ENCODE measurements at places on chromosomes 1 and 21. TPM values are rescaled to one million over a fixed set of nuclear protein-coding genes. Genes with fewer than 3 reads are reported as not detected.

GRCh38 chr1:20339811-20340457, 49.3 kb downstream of the VWA5B1 start:
- H3K27ac ChIP-seq = no peak overlapping the region
- H3K4me3 ChIP-seq = no peak overlapping the region
- no peak for DNase-seq
- peaks cover 10% of the 10 kb centered on the region for H3K4me1 ChIP-seq
- peaks cover 12% of the 10 kb centered on the region for H3K27me3 ChIP-seq
- H3K36me3 ChIP-seq = no peaks in the 10 kb centered on the region

DNA sequence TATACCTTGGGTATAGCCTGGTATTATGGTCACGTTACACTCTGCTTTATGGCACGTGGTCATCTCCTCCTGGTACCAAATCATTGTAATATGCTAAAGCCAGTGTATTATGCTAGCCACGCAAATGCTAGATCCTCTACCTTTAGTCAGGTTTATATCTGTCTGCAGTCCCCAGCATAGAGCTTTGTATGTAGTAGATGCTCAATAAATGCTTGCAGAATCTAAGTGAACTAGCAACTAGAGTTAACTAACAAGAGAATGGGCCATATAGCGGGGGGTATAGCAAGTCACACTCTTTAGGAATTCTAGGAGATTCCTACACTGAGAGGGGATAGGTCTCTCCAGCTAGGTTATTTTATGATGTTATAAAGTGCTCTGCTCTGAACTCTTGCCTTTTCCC, 3.0 kb downstream of the MOV10 start:
- no peaks in the 10 kb centered on the region for H3K36me3 ChIP-seq
- no peaks in the 10 kb centered on the region for H3K27me3 ChIP-seq
- H3K4me3 ChIP-seq = no peak overlapping the region
- peaks cover 25% of the 10 kb centered on the region for H3K4me1 ChIP-seq

DNA sequence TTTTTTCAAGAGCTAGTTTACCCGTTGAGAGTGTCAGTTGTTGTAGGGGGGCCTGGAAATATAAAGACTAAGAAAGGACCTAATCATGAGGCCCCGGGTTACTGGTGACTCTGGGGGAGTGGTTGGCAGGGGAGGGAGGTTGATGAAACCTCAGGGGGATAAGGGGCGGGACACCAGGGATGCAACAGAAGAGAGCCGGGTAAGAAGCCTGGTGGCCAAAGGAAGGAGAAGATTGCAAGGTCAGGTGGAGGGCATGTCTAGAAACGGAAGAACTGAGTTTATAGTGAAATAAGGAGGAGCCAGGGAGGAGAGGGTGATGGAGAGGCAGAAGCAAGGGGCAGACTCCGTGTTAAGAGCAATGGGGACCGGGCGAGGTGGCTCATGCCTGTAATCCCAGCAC, 12.5 kb upstream of the SPOCD1 start:
- H3K27ac ChIP-seq = no peak overlapping the region
- H3K4me1 ChIP-seq = peaks cover 18% of the 10 kb centered on the region
- DNase-seq = no peak
- no peaks in the 10 kb centered on the region for H3K27me3 ChIP-seq
- H3K36me3 ChIP-seq = no peaks in the 10 kb centered on the region
- H3K4me3 ChIP-seq = no peak overlapping the region

GRCh38 chr1:50308878-50309277, 114.4 kb downstream of the DMRTA2 start:
- no peaks in the 10 kb centered on the region for H3K36me3 ChIP-seq
- H3K27ac ChIP-seq = no peak overlapping the region
- no peak for DNase-seq

DNA sequence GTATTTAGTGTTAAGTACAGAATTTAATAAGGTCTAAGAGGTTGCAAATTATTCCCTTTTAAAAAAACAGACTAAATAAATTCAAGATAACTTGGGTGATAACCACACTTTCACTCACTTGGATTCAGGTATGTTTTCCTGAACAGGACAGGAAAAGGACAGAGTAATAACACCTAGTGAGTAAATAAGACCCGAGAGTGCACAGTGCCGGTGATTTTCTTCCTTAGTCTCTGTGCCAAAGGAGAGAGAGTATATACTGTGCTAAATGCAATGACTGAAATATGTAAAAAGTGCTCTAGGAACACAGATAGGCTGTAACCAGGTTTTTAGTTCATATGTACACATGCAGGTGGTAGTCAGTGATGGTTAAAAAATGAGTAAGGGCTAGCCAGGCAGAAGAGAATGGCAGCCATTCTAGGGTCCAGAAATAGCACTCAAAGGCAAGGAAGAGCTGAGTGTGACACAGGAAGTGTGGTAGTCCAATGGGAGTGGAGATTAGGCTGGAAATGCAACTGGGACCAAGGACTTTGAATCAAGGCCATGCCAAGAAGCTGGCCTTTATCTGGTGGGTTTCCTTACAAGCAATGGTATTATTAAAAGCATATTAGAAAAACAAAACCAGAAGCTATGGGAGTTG, 58.1 kb downstream of the NRIP1 start:
- no peak for DNase-seq
- H3K27me3 ChIP-seq = no peaks in the 10 kb centered on the region
- no peak overlapping the region for H3K27ac ChIP-seq
- H3K4me1 ChIP-seq = peaks cover 10% of the 10 kb centered on the region
- H3K4me3 ChIP-seq = no peak overlapping the region

DNA sequence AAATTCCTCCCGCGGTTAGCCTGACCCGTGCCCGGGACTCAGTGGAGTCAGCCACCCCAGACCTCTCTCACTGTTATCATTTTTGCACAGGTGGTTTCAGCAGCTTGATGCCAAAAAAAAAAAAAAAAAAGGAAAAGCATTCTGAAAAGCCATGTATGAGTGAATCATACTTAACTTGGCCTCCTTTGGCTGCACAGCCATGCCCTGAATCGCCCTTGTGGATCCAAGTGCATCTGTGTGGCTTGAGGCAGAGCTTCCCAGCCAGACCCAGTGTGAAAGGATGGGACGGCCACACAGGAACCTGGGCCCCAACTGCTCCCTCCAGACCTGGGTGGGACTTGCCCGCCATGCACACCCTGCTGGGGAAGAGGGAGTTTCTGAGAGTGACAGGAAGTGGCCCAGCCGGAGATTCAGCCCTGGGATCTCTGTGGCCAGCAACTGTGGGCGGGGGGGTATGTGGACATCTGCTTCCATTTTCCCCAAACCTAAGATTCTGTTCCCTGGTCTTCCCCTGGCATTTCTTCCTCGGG, 8.6 kb downstream of the YBEY start:
- peaks cover 6% of the 10 kb centered on the region for H3K27me3 ChIP-seq
- H3K36me3 ChIP-seq = peaks cover 2% of the 10 kb centered on the region
- no peak overlapping the region for H3K27ac ChIP-seq
- H3K4me1 ChIP-seq = peaks cover 13% of the 10 kb centered on the region

DNA sequence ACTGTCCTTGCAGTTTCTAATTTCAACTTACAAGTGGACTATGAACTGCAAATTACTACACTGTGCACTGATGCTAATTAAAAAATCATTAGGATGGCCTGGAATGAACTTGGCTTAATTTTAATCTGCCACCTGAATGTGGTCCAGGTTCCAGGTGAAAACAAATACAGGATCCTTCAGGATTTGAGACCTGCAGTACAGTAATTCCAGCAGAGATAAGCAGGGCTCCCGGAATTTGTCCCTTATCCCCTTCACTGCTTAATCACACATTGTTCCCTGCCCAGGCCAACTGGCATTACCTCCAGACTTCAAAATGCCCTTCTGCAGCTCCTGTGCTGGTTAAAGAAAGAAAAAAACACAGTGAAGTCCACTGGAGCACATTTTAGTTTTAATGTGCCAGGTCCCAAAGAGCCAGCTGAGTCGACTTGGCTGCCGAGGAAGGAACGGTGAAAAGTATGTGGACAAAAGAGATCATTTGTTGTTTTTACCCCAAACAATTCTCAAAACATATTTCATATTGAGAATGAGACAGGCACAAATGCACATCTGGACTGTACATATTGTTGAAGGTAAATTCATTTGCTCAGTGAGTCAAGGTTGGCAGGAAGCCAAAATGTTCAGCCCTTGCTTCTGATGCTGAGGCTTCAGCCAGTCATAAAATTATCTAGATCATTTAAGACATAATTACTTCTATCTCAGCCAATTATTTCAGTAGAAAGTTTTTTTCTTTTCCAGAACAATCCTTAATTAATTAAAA, 28.3 kb downstream of the DEGS1 start:
- H3K27ac ChIP-seq = no peak overlapping the region
- no peak overlapping the region for H3K4me3 ChIP-seq
- no peaks in the 10 kb centered on the region for H3K27me3 ChIP-seq
- H3K36me3 ChIP-seq = no peaks in the 10 kb centered on the region

DNA sequence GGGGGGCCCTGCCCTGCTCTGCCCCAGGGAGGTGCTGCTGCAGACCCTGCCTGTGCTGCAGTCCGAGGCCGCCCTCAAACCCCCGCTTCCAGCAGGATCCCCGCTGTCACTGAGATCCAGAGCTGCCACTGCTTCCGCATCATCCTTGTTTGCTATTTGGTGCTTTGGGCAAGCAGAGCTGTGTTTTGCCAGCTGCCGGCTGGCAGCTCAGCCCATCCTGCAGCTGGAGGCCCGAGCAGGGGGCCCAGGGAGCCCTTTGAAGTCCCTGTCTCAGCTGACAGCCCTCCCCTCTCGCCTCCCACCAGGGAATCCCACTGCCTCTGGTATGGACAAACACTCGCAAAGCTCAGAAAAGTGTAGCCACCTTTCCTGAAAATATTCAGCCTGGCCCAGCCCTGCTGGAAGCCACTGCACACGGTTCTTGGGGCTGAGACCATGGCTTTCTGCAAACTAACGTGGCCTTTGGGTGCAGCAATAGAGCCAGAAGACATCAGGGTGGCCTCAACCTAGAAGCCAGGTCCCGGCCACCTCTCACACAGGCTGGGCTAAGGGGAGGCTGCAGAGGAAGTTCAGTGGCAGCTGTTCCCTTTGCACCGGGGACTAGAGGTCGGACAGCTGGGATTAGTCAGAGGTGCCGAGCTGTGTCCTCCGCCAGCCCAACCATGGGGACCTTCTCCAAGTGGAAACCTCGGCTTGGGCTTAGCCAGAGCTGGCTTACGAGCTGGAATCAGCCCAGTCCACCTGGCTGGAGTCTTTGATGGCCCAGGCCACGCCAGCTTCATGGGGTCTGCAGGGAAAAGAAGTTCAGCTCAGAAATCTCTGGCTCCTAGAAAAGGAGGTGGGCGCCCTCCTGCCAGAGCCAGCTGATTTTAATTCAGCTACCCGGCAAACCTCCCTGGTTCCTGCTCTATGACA, 107.1 kb downstream of the SPSB1 start:
- no peaks in the 10 kb centered on the region for H3K27me3 ChIP-seq
- no peak overlapping the region for H3K4me3 ChIP-seq

DNA sequence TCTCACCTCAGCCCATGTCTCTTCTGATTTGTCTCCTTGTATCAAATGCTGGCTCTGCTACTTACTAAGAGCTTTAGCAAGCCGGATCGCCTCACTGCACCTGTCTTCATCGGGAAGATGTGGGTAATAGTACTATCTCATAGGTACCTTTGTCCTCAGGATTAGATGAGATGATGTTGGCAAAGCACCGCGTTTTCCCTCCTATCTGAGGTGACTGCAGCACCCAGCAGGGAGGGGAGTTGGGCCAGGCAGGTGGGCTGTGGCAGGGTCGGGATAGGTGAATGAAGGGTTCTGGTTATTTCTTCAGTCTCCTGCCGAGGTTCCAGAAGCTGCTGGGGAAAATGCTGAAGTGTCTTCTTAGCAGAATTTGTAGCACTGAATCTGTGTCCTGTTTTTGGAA, 5.2 kb downstream of the OPRD1 start:
- no peak overlapping the region for H3K4me3 ChIP-seq
- H3K4me1 ChIP-seq = peaks cover 4% of the 10 kb centered on the region
- no peaks in the 10 kb centered on the region for H3K36me3 ChIP-seq
- DNase-seq = no peak
- H3K27me3 ChIP-seq = no peaks in the 10 kb centered on the region
- H3K27ac ChIP-seq = no peak overlapping the region

DNA sequence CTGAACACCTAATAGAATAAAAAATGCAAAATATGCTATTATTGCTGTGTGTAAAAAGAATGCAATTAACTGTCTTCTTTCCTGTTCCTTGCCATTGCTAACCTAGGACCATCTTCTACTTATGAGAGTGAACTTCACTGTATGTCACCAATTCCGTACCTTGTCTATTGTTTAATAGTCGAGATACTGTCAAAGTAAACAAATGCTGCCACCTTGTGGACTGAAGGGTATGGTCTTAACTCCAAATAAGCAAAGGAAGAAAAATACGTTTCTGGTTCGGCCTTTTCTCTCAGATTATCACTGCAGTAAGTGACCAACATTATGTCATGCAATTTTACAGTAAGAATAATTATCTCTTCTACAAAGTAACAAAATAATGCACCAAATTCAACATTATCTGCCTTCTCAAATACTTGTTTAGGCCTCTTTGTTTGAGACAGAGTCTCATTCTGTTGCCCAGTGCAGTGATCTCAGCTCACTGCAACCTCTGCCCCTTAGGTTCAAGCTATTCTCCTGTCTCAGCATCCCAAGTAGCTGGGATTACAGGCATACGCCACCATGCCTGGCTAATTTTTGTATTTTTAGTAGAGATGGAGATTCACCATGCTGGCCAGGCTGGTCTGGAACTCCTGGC, 133.4 kb downstream of the COP1 start:
- peaks cover 15% of the 10 kb centered on the region for H3K36me3 ChIP-seq
- peak; percentile 58 for DNase-seq
- no peaks in the 10 kb centered on the region for H3K4me1 ChIP-seq
- H3K27ac ChIP-seq = no peak overlapping the region

DNA sequence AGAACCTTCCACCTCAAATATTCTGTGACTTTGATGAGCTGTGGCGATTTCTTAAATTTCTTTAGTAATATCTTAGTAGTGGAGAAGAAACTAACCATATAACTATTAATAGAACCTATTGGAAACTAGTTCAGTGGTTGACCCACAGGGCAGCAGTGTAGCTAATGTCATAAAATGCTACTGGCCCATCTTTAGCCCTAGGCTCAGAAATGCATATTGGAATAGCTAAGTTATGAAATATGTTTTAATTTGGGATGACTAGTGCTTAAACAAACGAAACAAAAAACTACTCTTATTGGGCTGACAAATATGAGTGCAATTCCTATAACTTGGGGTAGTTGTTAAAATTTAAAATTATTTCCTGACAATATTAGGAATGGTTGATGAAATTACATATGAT, 20.2 kb downstream of the MACO1 start:
- H3K36me3 ChIP-seq = peaks cover 28% of the 10 kb centered on the region
- H3K27ac ChIP-seq = peak overlapping the region; percentile 7
- no peaks in the 10 kb centered on the region for H3K27me3 ChIP-seq
- peaks cover 9% of the 10 kb centered on the region for H3K4me1 ChIP-seq
- DNase-seq = no peak

- DNase-seq = no peak
- peaks cover 11% of the 10 kb centered on the region for H3K4me1 ChIP-seq
- H3K27me3 ChIP-seq = no peaks in the 10 kb centered on the region
- no peak overlapping the region for H3K4me3 ChIP-seq
- no peaks in the 10 kb centered on the region for H3K36me3 ChIP-seq
These were observed 215.1 kb upstream of the FGGY start for GRCh38 chr1:59081795-59082194.

GRCh38 chr21:17343055-17343454, 169.8 kb upstream of the CXADR start:
- no peaks in the 10 kb centered on the region for H3K27me3 ChIP-seq
- H3K4me3 ChIP-seq = no peak overlapping the region
- no peaks in the 10 kb centered on the region for H3K4me1 ChIP-seq
- no peak overlapping the region for H3K27ac ChIP-seq
- no peaks in the 10 kb centered on the region for H3K36me3 ChIP-seq
- DNase-seq = no peak

GRCh38 chr1:40039245-40039756, 1.2 kb upstream of the CAP1 start:
- peak; percentile 86 for DNase-seq
- H3K4me1 ChIP-seq = peaks cover 70% of the 10 kb centered on the region

Gene PTPRF
- 0.07 TPM for total RNA-seq

Gene FCRL4
- total RNA-seq = 0.68 TPM

Gene POFUT2
- 44.5 TPM for total RNA-seq

Gene MAP10
- 1.9 TPM for total RNA-seq

Gene APOBEC4
- total RNA-seq = not detected

Gene C1orf185
- not detected for total RNA-seq

Gene KDF1
- 1.4 TPM for total RNA-seq

Gene DMRTA2
- not detected for total RNA-seq
